ENCODE measurements at places on chromosomes 6 and 20.

DNA sequence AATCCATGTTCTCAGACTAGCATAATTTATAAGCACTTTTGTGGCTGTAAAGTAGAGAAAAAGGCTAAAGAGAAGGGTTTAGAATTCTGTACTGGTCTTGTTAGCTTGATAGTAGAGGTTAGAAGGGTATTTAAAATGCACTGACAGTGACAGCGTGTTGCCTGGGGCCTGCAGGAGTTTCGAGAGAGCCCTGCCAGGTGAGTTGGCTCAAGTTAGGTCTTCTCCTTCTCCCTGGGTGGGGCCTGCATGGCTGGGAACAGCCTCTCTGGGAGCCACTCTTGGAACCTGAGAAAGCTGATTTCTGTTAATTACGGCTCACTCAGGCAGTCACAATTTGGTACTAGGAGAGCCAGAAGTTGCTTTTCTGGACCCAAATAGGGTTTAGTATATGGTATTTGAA, 103.7 kb downstream of the ARID1B start:
- DNase-seq, result no peak

- no peak for DNase-seq
Measured at GRCh38 chr6:45486736-45487135, 109.0 kb upstream of the SUPT3H start.

- no peak for DNase-seq
Measured at GRCh38 chr6:40334496-40335270, 252.5 kb downstream of the LRFN2 start.

GRCh38 chr6:12586721-12587480, 129.7 kb upstream of the PHACTR1 start:
- no peak for DNase-seq

DNA sequence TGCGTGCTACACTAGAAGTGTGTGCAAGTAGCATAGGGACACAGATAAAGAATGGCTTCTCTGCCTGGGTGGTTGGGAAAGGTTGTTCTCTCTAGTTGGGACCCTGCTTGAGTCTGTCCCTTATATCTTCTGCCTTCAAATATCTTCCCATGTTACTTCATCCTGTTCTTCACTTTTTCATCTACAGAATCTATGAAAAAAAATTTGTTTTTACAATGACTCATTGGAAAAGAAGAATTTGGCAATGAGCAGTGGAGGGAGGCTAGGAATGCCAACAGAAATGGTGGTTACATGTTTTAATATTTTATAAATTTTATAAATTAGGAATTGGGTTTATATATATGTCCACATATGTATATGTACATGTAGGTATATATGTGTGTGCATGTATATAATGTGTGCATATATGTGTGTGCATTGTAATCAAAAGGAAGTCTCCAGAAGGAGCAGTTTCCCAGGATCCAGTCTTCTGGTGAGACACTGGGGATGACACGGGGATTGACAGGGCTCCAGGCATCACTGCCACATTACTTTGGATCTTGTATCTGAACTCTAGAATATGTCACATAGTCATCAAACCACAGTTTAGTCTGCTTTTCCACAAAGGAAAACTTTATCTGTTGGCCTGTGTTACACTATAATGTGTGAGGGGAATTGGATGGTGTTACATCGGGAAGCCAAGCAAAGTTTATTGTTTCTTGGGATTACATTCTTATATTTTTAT, 75.3 kb upstream of the RIPOR2 start:
- DNase-seq, result no peak

All from stimulated activated CD4-positive, alpha-beta T cell treated with anti-CD3 and anti-CD28 coated beads, Interleukin-2, amount 100 ng/mL, for 48 hours (primary cell).